Fibroblast of villous mesenchyme (primary cell): ENCODE measurements at places on chromosomes 4 and X. TPM values are rescaled to one million over a fixed set of nuclear protein-coding genes. Genes with fewer than 3 reads are reported as not detected.
A peak's percentile ranks its signal among the peaks of the same experiment; 100 is the strongest.

DNA sequence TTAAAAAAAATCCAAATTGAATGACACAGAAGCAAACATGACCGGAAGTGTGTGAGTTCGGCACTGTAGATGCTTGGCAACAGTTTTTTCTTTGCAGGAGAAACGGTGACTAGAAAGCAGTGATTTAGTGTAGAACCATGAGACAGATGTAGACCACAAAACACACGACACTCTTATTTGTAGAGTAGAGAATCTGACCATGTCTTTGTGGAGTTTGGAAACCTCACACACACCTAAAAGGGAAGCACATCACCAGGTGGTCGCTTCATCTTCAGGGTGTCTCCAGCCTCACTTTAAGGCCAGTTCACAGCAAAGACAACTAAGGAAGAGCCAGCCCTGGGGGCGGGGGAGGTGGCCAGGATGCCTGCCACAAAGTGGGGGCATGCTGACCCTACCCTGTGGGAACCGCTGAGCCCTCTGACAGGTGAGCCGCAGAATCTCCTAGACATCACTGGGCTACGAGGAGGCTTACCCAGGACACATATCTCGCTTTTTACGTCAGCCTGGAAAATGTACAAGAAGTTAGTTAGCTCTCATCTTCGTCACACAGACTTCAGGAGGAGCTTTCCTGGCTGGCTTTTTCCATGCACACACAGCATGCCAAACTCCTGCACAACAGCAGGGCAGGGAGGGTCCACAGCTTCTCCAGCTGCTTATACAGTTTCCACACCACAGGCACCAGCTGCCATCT is 64.4 kb upstream of the PDLIM3 start:
- DNase-seq = no peak

DNA sequence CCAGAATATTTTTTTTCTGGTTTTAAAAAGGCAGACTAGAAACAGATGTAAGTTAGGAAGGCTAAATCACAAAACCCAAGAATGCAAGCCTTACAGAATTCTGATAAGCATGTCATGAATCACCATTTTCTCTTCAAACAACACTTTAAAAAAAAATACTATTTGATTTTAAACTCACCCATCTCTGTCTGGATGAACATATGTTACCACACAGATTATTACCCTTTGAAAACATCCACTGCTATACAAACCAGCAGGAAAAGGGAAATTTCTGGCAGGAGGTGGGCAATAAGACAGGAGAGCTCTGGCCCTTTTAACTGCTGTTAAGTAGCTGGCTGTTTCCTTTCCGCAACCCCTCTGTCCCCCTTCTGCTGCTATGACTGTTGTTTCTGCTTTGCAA is 317.7 kb upstream of the NOCT start:
- DNase-seq = peak; percentile 58

GRCh38 chrX:143800150-143800549 is 79.6 kb upstream of the SPANXN2 start:
- DNase-seq = no peak

Gene OPN1MW
- total RNA-seq = not detected in 2 replicates

- DNase-seq = no peak
Observed at GRCh38 chr4:25081866-25082471, 51.2 kb upstream of the LGI2 start.

Gene ARX
- total RNA-seq = not detected in 2 replicates

DNA sequence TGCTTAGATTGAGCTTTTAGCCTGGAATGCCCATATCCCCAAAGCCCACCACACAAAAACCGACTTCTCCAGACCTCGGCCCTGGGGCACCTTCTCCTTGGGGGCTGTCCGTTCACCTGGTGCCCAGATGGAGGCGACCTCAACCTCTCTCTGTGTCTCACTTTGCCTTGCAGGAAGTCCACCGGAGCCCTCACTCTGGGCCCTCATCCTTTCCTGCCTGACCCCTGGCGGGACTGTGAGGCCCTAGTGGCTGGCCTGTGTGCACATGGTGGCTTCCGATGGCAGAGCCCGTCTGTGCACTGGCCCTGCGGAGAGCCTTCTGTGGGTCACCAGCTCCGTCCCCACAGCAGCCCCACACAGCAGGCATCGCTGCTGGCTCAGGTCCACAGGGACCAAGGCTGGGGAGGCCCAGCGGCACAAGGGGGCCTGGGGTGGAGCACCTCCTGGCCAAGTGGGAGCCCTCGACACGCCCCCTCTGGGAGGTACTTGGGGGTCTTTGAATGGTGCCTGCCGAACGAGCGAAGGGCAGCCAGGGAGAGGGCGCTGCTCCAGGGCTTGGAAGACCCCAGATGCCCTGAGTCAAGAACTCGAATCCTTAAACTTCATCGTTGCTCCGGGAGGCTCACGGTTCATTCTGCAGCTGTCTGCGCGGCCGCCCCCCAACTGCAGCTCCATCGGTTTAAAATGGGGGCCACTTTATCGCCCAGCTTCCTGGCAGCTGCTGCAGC is 97.2 kb upstream of the ADRA2C start:
- no peak for DNase-seq

Gene EPHA5
- total RNA-seq = 0.32 and 0.43 TPM in 2 replicates

DNA sequence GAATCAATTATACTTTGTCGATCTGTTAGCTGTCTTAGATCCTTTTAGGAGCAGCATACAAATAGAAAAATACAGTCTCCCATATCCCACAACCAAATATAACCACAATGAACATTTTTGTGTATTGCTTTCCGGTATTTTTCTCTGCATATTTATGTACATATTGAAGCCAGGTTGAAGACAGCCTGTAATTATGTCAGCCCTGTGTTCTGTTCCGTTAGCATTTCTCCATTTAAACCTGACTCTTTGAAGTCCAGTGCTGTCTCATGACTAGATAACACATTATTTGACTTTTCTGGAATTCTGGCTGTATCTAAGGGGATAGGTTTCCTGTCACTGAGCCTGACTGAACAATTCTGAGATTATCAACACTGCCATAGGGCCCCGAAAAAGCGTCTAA is 4.0 kb upstream of the SLC34A2 start:
- DNase-seq = no peak

- no peak for DNase-seq
Observed at GRCh38 chr4:7020856-7021255, 22.3 kb upstream of the TADA2B start.

Gene CENPVL2
- not detected in 2 replicates for total RNA-seq

DNA sequence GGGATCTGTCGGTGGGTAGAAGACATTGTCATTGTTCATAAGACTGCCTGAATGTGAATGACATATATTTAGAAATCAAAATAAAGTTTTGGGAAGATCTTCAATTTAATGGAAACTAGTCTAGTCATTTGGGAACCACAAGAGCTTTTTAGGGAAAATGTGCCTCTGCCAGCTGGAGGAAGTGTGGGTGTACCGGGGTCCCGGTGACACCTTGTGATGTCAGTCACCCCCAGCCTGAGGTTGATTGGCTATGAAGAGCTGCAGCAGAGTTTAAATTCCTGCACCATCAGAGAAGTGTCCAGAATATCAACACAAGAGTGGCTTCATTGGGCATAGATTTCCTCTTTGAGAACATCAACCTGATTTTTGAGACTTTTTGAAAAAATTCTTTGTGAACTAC is at the start of gene DMP1:
DMP1 (plus strand) TSS at position 301 of the 400 bp plus-strand sequence. CDS start 6,213 bp downstream, outside the sequence.
- no peak for DNase-seq

DNA sequence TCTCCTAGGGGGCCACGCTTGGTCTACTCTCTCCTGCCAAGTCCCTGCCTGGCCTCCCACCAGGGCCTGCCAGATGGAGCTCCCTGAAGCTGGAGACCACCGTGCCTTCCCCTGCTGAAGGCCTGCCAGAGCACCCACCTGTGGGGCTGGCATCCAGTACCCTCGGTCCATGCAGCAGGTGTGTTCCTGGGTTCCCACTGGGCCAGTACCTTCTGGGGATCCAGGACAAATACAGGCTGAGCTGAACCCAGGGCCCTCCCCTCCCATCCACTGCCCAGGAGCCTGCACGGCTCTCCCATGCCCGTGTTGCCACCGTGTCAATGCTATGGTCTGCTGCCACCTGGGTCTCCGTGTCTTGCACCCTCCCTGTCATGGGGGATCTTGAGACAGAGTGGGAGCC is 68.8 kb downstream of the ABLIM2 start:
- no peak for DNase-seq

DNA sequence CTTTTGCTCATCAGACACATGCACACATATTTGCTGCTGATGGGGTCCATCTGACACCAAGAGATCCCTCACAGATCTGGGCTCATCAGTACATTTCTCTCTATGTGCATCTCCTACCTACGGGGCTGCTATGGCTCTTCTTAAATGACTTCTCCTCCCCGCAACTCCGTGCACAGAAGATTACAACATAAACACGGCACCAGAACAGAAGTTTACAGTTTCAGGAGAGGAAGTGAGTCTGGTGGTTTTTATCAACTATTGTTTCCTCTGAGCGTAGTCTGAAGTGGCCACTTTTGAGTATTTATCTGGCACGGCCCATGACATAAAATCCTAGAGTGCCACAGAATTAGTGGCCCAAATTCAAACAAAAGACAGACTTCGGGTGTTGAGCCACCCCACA is 263.8 kb downstream of the PRDM5 start:
- DNase-seq = no peak

GRCh38 chrX:47174846-47175587 is 18.6 kb upstream of the UBA1 start:
- no peak for DNase-seq

GRCh38 chr4:88489100-88489761 is 32.3 kb downstream of the HERC5 start:
- DNase-seq = no peak

- DNase-seq = peak; percentile 53
Observed at GRCh38 chr4:145230726-145231125, 50.3 kb upstream of the OTUD4 start.
